Pancreas (tissue), 10 donors: ENCODE measurements at places on chromosomes 7 and 10. TPM values are rescaled to one million over a fixed set of nuclear protein-coding genes. Genes with fewer than 3 reads are reported as not detected.

DNA sequence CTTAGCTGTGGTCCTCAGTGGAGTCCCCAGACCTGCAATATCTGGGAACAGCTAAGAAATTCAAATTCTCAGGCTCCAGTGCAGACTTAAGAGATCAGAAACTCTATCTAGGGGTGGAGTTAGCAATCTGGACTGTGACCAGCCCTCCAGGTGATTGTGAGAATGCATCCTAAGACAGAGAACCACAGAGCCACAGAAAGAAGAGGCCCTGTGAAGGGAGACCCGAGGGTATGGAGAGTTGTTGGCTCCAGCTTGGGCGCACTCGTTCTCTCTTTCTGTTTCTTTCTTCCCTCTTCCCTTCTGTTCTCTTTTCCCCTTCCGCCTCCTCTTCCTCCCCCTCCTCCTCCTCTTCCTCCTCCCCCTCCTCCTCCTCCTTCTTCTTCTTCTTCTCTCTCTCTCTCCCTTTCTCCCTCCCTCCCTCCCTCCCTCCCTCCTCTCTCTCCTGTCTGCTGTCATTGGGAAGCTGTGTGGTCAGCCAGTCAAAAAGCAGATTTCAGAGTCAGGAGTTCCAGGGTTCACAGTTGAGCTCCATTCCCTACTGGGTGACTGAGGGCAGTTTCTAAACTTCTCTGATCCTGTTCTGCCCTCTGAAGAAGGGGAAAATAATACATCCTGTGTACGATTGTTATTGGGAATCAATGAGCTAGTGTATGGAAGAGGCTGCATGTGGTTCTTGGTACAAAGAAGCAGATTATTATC is 62.1 kb upstream of the STEAP1B start:
- DNase-seq, result no peak

- DNase-seq, result no peak
Observed at GRCh38 chr7:81873559-81873958, 103.7 kb upstream of the HGF start.

GRCh38 chr7:116801092-116801710 is 61.2 kb upstream of the CAPZA2 start:
- DNase-seq, result no peak

DNA sequence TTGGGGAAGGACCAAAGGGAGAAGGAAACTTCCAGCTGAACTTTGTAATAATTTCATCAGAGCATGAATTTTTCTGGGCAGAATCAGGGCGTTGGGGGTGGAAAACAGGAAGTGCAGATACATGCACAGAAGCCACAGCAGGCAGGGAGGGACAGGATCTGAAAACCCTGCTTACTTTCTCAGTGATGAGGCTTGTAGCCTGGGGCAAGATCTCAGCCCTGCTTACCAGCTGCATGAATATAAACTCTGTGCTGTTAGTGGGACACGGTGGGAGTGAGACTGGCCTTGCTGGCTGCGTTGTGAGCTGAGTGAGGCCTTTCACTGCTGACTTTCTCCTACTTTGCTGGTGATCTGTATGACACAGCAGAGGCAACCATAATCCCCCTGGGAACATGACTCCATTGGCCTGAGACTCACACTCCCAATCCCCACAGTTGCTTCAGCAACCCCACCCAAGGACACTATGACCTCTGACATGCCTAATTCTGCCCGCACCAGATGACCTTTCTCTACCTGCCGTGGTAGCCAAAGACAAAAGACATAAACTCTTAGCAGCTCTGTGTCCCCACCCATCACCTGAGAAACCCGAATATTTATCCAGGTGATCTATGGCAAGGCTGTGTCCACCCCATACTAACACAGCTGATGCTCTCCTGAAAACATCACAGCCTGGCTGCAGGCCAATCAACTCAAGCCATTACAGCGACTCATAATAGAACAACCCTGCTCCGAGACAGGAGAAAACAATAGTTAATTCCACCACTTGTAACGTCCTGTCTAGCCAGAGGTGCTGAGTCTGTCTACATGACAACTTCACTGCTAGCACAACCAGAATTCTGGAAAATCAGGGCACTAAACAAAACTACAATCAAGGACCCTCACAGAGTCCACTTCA is 190.7 kb upstream of the CHRM2 start:
- no peak for DNase-seq

- DNase-seq, result no peak
Observed at GRCh38 chr7:17275749-17276671, 22.4 kb upstream of the AHR start.

- DNase-seq, result no peak
Observed at GRCh38 chr7:114264023-114264422, 150.6 kb upstream of the FOXP2 start.

- DNase-seq, result no peak
Observed at GRCh38 chr10:131067690-131068089, 243.8 kb downstream of the TCERG1L start.

- DNase-seq, result no peak
Observed at GRCh38 chr10:103882285-103883007, 27.1 kb upstream of the SH3PXD2A start.

The WEE2 gene
- total RNA-seq, result not detected
